CD4-positive, alpha-beta T cell treated with Interferon alpha-2 for 1 hour (primary cell): ENCODE measurements at places on chromosomes 11 and 22.

DNA sequence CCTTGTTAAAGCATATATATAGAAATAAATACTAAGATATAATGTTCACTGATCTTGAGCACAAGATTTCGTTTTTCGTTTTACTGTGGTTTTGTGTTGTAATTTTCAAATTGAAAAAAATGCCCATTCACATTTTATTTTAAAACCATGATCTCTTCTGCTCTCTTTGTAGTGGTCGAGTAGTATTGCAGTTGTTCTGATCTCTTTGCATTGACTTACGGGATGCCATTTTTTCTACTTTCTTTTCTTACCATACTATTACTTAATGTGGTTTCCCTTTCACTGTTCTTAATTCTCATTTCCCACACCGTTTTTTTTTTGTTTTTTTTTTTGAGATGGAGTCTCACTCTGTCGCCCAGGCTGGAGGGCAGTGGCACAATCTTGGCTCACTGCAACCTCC is 289.6 kb downstream of the DYNC2H1 start:
- no peak for DNase-seq

DNA sequence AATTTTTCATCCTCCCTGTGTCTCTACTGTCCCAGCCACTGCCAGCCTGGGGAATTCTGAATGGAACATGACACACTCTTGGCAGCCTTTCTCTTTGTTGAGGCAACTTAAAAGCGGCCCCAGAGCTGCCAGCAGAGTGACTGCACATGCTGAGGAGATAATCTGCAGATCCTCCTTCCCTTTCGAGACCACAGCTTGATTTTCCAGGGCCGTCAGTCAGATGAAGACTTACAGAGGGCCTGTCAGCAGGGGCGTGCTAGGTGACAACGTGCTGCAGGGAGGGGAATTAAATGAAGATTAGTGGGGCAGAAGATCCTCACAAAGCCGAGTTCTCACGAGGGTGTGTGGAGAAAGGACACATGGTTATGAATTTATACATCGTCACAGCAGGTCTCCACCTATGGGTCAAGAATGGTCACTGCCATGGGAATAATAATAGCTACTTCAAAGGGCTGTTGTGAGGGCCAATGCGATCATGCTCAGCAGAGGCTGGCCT is 193.5 kb upstream of the PITPNB start:
- no peak for DNase-seq

- DNase-seq = no peak
Observed at GRCh38 chr11:45807792-45808238, 2.9 kb downstream of the SLC35C1 start.

GRCh38 chr22:39249086-39249704 is 4.4 kb upstream of the PDGFB start:
- DNase-seq = no peak

DNA sequence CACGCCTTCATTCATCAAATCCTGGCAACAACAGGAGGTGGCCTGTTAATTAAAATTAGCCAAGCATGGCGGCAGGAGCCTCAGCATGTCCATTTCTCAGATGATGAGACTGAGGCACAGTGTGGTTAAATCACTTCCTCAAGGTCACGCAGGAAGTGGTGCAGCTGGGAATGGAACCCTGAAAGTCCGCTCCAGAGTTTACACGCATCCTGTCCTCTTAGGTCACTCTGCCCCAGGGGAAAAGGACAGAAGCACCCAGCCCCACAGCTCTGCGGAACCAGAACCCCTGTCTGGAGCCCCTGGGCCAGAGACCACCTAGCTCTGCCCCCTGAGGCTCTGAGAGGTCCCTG is 19.6 kb downstream of the RPL3 start:
- no peak for DNase-seq

DNA sequence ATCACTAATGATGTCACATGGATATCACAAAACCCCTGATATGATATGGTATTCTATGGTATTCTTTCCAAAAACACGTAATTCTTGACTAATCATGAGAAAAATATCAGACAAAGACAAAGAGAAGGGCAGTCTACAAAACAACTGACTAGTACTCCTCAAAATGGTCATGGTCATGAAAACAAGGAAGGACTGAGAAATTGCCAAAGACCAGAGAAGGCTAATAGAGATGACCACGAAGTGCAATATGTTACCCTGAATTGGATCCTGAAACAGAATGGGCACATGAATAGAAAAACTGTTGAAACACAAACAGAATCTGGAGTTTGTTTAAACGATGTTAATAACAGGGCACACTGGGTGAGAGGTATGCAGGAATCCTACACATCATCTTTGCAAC is 10.2 kb downstream of the CKAP5 start:
- no peak for DNase-seq

DNA sequence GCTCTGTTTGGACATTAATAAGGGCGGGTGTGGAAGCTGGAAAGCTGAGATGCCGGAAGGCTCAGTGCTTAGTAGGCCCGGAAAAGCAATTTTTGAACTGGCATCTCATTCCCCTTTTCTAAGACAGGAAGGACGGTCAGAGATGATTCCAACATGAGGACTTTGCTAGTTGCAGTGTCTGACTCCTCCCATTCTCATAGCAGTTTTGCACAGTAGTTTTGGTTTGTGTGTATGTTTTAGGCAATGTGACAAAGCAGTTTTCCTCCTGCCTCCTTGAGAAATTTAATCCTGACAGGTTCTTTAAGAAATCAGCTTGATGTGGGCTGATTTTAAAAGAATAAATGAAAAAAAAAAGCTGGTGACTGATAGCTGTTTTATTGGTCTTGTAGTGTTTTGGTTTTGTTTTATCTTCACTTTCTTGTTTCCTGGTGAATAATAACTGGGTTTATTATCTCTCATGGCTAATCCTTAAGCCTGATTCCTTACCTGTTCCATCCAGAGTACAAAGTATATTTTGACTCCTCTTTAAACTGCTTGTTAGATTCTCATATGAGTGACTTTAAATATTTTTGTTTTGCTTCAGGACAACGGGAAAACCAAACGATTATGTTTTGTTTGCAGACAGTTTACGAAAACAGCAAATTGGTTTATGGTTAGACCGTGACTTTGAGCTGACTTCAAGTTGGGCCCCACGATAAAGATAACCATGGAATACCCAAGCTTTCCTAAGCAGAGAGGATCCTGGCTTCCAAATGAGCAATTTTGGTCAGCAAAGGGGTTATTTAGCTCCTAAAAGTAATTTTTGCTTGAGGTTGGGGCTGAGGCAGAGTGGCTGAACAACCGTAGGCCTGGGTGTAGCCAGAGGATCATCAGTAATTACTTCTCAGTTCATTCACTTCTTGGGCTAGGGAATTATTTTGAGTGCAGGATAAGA is 3.4 kb downstream of the PTPRJ start:
- DNase-seq = no peak

DNA sequence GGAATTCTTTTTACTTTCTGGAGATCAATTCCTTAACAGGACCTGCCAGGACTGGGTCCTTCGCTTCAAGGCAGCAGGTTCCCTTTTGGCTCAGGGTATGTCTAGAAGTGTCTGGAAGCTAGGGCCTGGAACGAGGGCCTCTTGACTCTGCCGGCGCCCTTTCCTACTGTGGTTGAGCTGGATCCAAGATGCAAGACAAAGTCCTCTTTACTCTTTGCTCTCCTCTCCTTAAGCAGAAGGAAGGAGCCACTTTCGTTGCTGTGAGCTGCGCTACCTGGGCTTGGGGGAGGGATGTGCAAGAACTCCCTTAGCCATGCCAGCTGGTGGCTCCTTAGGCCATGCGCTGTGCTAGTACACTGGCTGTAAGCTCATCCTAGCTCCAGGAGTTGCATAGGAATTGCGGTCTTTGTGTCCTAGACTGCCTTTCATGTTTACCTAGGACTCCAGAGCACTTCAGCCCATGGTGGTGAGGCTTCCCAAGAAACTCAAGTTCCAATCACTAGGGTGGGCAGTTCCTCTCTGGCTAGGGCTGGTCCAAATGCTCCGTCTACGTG is 18.1 kb downstream of the GLB1L2 start:
- DNase-seq = no peak
